ENCODE measurements at places on chromosomes 2 and 18.

GRCh38 chr2:236170590-236171165, 2.5 kb upstream of the GBX2 start:
- no peak for DNase-seq

DNA sequence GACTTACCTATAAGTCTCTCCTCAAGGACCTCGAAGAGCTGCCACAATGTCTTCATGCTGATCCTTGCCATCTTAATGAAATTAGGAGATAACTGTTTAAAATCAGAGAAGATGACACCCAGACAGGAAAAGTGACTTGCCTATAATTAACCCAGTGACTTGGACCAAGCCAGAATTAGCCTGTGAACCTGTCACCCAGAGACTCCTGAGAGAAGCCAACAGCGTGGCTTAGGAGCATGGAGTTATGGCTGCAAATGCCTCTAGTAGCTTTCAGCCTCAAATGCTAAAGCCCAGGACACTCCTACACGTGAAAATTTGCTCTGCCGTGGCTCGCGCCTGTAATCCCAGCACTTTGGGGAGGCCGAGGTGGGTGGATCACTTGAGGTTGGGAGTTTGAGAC, 104.2 kb downstream of the GBX2 start:
- no peak for DNase-seq

GRCh38 chr2:240389302-240389805, 46.1 kb upstream of the GPC1 start:
- DNase-seq = no peak

GRCh38 chr2:23684395-23685176, 242.3 kb downstream of the ATAD2B start:
- no peak for DNase-seq

DNA sequence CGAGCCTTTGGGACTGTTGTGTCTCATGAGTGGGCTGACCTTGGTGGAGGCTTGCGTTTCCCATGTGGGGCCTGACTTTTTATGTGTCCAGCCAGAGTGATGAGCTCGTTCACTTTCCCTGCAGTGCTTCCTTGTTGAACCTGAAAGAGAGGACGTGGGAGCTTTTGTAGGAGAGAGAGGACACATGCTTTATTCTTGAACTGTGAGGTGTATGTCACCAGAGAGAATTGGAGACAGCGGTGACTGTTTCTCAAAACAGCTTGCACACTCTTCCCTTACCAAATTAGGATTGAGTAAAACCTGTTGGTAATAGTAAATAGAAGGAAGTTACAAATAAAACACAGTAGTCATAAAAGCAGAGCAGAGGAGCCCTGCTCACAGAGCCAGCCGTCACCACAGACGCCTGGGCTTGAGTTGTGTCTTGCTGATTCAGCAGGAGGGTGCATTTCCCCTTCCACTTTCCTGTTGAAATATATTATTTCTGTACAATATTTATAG, 60.7 kb downstream of the INPP4A start:
- no peak for DNase-seq

DNA sequence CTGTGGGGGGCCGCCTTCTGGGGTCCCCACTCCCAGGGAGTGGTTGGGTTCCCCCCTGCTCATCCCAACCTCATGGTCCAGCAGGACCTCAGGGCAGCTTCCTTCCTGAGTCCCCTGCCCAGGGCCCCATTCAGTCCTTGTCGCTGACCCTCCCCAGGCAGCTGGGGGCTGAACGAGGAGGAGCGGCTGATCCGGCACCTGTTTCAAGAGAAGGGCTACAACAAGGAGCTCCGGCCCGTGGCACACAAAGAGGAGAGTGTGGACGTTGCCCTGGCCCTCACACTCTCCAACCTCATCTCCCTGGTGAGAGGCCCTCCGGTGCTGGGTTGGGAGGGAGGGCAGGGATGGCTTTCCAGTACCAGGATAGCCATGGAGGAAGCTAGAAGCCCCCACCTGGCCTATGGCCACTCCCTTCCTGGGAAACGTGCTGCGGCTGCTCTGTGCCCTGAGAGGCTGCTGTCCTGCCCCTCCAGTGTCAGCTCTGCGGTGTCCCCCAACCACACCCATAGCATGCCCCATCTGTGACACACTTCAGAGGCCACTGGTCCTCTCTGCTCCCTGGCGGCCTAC, 497 bp downstream of the CHRND start:
- no peak for DNase-seq

DNA sequence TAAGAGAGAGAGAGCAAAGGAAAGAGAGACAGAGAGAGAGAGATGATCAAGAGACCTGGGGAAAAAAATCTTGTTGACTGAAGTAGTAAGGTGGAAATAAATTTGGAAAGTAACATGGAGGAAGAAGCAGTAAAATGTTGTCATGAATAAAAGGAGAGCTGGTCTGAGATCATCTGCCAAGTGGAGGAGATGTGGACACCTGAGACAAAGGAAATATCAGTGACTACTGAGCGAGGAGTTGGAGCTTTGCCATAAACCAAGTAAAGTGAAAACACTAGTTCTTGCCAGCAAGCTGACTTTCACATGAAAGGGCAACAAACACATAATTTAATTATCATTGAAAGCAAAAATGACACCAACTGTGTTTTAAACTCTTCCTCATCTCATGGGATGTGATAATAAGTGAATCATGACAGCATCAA, 49.0 kb upstream of the DSG1 start:
- peak; percentile 4 for DNase-seq

GRCh38 chr18:2655954-2656236, 369 bp downstream of the SMCHD1 start:
- DNase-seq = no peak

DNA sequence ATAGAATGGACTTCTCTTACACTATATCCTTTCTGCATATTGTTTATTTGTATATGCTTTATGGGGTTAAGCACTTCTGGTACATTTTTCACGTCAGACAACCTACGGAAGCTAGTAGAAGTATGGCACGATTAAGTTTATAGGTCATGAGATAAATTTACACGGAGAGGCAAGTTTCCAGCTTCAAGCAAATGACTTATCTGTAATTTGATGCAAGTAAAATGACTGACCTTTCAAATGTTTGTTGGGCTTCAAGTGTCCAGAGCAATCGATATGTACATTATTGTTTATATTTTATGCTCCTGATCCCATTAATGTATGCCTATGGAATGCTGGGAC, 97.5 kb upstream of the EFEMP1 start:
- no peak for DNase-seq

DNA sequence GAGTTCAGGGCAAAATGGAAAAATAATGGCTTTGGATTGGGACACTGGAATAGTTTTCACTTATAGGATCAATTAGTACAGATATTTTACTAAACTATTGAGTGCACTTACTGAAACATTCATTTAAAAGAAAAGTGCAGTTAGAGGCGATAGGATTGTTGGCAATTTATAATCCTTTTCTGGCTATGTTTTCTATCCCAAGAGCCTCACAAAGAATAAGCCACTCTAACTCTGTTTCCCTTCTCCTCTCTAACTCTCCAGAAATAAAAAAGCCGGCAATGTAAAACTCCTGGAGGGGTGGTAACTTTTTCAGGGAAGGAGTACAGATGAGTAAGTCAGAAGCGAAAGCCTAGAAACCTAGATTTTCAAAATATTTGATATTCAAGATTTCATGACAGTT, 91.3 kb downstream of the EPHA4 start:
- no peak for DNase-seq

GRCh38 chr18:23220355-23220754, 85.1 kb downstream of the CABLES1 start:
- no peak for DNase-seq

Measured in NCI-H2081 (cell line).